ENCODE measurements at places on chromosomes 4 and X.

DNA sequence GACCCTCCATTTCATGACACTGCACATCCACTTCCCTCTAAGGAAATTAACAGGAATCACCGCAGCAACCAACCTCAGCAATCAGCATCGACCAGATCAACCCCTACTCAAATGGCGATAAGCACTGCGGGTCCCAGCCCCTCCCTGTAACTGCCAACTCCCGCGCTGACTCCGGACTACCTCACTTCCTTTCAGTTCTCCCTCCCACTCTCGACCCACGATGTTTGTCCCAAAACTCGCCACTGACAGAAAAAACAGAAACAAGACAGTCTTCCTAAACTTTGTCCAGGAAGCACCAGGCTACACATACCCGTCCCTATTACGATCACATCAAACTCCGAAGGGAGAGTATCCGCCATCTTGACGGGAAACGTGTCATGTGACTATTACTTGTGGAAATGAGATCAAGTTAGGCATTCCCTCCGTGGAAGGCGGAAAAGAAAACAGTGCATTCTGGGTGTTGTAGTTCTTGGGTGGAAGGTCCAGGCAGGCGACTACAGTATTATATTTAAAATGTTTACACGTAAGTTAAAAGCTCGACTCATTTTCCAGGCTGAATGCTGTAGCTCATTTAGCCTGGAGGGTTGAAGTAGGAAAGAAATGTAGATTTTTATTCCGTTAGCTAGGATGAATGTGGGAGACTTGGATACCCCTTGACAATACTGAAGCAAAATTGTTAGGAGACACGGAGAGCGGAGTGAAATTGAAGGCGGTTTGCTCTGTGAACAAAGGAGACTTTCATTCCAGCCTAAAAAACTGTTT is at the start of gene CHM:
Gene CHM (minus strand): TSS at position 385 of the 762 bp plus-strand sequence. CDS start 26 bp downstream, at position 359.
- DNase-seq, result peak; percentile 5

GRCh38 chr4:48027653-48028052 is 11.1 kb downstream of the NIPAL1 start:
- no peak for DNase-seq

GRCh38 chr4:8703401-8703696 is 110.8 kb downstream of the CPZ start:
- DNase-seq, result no peak

DNA sequence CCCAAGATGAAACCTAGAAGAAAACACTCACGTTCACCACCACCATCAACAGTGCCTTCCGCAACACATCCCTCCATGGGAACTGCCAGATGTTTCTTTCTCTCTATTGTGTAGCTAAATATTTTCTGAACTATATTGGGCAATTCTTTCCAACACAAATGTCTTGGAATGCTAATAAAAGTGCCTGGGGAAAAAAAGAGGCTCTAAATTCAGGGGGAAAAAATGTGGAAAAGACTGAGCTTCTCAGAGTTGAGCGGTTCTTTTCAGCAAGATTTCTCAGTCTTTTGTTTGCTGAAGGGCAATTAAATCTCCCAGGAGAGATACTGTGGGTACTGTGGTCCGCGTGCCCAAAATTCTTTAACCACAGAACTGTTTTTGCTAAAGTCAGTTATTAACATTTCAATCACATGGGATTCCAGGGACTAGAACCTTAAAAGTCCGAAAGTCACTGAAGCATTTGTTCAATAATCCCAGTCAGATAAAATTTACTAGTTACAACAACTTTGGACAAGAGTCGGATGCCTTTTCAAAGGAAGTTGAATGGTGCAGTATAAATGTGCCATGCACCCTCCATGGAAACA is 51.9 kb upstream of the DHRSX start:
- DNase-seq, result no peak

DNA sequence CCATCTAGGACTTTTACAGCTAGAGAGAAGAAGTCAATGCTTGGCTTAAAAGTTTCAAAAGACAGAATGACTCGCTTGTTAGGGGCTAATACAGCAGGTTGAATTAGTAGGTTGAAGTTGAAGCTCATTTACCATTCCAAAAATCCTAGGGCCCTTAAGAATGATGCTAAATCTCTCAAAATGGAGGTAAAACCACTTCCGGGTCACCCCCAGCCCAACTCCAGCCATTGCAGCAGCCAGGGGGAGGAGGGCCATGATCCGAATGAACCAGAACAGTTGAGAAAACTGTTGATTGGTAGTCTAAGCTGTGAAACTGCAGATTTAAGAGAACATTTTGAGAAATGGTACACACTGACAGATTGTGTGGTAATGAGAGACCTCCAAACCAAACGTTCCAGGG is 245.4 kb downstream of the HNRNPD start:
- no peak for DNase-seq

- DNase-seq, result no peak
These were observed 73.2 kb upstream of the UCP1 start for GRCh38 chr4:140641789-140642439.

- no peak for DNase-seq
These were observed 175.5 kb downstream of the RAPGEF2 start for GRCh38 chr4:159278399-159278798.

- no peak for DNase-seq
These were observed 232.5 kb downstream of the ARHGAP10 start for GRCh38 chr4:147964266-147964880.

DNA sequence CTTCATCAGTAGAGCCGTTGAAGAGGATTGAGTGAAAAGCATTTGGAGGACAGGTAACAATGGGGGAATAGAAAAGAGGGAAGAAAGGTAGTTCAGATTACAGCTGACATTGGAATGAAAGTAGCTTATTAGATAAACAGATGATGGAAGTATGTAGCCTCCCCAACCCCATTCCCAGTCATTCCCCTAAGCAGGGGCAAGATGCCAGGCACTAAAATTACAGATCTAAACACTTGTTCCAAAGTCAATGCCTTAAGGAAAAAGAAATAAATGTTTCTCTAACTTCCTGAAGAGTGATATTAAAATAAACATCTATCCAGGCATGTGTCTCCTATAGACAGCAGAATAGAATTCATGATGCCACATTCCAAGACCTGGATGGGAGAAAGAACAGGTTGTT is 350.8 kb downstream of the PDGFC start:
- DNase-seq, result no peak

- DNase-seq, result no peak
These were observed 52.4 kb upstream of the TBC1D14 start for GRCh38 chr4:6857009-6857882.

DNA sequence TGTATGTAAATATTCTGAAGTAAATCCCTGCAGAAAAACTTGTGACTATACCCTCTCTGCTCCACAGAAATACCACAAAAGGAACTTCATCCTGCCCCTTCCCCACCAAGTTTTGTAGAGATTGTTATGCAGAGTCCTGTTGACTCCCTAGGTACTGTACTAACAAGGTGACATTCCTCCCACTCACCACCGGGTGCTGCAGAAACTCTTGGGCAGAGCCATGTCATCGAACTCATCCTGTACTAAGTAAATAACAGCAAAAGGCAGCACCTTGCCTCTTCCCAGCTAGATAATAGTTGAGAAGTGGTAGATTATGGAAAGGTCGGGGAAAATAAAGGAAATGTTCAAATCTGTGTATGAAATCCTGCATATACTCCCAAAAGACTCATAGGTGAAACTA is 233.3 kb downstream of the STPG2 start:
- DNase-seq, result no peak

DNA sequence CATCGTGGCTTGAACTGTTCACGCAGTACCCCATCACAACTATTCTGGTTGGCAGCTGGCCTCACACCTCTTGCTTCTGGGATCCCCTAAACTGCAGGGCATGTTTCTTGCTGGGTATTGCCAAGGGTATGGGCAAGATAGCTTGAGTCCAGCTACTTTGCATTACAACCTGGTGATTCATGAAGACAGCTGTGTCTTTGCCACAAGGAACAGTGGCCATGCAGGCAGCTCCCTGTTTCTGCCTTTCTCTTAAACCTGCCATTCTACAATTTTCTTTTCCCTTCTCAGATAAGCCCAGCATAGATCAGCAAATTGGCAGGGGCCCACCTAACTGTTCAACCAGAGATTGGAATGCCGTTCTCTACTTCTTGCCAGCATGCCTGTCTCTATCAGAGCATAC is 42.8 kb downstream of the TENM3 start:
- no peak for DNase-seq

GRCh38 chr4:145951931-145952330 is 13.3 kb upstream of the ZNF827 start:
- no peak for DNase-seq

- DNase-seq, result no peak
These were observed 123.9 kb upstream of the NAP1L5 start for GRCh38 chr4:88821522-88821921.

GRCh38 chr4:14309431-14309830 is 681.9 kb upstream of the BOD1L1 start:
- DNase-seq, result no peak

DNA sequence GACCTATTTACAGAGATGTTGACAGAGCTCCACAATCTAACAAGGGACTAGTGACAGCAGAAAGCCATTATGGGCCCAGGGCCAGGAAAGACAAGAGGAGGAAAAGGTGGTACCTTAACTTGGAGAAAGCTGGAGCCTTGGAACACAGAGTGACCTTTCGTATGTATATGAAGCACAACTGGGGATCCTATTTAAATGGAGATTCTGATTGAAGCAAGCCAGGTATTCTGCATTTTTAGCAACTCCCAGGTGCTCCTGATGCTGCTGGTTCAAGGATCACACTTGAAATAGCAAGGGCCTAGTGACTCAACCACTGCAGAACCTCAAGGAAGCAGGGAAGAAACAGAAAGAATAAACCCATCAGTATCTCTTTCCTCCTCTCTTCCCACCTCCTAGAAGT is 99.4 kb downstream of the TMEM47 start:
- no peak for DNase-seq

DNA sequence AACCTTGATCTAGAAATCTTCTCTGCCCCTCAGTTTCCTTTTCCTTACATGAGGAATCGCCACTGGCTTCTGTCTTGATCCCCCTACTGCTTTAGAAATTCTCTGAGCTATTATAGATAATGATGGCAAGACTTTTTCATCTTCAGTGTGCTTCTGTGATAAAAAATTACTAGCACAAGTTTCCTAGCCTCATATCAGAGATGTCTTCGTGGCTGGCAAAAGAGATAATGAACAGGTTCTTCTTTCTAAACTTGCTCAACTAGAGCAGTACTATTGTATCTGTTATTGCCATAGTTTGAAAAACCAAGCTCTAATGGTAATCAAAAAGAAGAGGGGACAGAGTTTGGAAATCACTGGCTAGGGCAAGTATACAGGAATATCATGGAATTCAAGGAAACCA is 4.1 kb upstream of the PDGFC start:
- no peak for DNase-seq

DNA sequence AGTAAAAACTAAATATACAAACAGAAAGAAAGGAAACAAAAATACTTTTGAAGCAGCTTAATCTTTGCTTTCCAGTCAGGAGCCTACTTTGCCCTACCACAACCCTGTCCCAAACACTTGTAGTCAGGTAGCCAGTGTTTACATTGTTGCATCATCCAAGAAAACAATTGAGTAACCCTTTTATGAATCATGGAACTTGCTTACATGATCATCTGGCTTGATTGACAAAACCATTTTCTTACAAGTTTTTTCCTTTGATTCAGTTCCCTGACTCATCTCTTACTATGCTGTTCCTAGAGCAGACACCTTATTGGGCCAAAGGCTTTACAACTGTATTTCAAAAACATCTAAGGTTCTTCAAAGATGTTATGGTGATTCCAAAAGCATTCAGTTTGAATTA is 740.1 kb downstream of the KLHL13 start:
- no peak for DNase-seq

- DNase-seq, result no peak
These were observed 29.7 kb downstream of the TMEM164 start for GRCh38 chrX:110032534-110033147.

GRCh38 chrX:49174723-49175122 is 3.0 kb downstream of the PLP2 start:
- no peak for DNase-seq

DNA sequence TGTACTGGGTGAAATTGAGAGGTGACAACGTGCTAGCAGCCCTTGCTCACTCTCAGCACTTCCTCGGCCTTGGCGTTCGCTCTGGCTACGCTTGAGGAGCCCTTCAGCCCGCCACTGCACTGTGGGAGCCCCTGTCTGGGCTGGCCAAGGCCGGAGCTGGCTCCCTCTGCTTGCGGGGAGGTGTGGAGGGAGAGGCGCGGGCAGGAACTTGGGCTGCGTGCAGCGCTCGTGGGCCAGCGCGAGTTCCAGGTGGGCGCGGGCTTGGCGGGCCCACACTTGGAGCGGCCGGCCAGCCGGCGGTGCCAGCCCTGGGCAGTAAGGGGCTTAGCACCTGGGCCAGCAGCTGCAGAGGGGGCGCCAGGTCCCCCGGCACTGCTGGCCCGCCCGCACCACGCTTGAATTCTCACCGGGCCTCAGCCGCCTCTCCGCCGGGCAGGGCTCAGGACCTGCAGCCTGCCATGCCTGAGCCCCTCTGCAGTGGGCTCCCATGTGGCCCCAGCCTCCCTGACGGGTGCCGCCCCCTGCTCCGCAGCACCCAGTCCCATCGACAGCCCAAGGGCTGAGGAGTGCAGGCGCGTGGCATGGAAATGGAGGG is 249.5 kb upstream of the ETNPPL start:
- no peak for DNase-seq

DNA sequence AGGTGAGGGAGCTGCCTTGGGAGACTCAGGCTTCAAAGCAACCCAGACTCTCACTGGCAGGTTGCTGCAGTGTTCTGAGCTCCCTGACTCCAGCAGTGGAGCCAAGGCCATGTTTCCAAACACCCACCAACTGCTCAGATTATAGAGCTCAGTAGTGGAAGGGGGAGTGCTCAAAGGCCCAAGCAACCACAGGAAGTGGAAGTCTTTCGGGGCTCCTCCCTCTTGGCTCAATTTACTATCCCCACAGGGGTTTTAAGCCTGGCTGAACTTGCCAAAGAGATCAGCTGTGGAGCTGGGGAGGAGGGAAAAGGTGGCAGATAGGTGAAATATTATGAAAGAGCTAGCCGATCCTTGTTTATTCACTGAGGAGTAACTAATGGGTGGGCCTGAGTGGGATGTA is 82.5 kb downstream of the HPRT1 start:
- DNase-seq, result no peak

- DNase-seq, result no peak
These were observed 8.9 kb downstream of the CLCN4 start for GRCh38 chrX:10165580-10166247.

DNA sequence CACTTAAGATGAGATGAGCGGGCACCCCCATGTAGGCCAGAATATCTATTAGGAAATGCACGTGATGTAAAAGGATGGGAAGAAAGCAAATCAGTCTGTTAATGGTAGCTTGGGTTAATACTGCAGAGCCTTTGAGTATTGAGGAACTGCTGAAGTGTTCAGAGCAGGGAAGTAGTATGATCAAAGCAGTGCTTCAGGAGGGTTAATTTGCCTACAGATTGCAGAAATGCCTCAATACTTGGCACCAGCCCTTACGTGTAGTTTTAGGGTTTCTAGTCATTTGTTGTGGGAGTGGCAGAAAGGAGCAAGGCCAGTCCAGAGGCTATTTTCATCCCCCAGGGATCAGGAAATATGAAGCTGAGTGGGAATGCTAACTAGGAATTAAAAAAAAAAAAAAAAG is 19.7 kb downstream of the ZFX start:
- DNase-seq, result no peak

DNA sequence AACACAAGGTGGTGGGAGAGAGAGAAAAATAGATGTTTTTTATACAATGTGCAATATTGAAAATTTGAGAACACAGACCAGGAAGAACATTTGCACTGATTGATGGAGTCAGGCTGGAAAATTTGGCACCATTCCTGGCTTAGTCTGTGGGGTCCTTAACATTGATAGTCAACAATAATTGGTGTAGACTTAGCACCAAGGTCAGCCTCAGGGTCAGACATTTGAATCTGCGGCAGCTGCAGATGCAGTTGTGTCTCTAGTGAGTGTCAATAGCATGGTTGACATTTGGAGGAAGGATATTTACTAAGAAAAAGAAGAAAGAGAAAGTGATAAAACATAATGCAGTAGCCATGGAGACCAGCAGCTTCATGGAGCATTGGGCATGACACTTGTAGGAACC is 31.5 kb upstream of the GLRA3 start:
- no peak for DNase-seq
